CD4-positive, alpha-beta memory T cell (primary cell): ENCODE measurements at places on chromosomes 7 and 10. TPM values are rescaled to one million over a fixed set of nuclear protein-coding genes. Genes with fewer than 3 reads are reported as not detected.

- peak; percentile 65 for DNase-seq
Observed at GRCh38 chr7:38178695-38179344, 775 bp downstream of the STARD3NL start.

- DNase-seq, result no peak
Observed at GRCh38 chr7:37212556-37212955, 236.1 kb downstream of the ELMO1 start.

The CALML3 gene
- not detected for polyA plus RNA-seq

The GFRA1 gene
- polyA plus RNA-seq, result not detected
